Uterus (tissue), 4 donors: ENCODE measurements at places on chromosomes 5 and 9. TPM values are rescaled to one million over a fixed set of nuclear protein-coding genes. Genes with fewer than 3 reads are reported as not detected.
A peak's percentile ranks its signal among the peaks of the same experiment; 100 is the strongest.

DNA sequence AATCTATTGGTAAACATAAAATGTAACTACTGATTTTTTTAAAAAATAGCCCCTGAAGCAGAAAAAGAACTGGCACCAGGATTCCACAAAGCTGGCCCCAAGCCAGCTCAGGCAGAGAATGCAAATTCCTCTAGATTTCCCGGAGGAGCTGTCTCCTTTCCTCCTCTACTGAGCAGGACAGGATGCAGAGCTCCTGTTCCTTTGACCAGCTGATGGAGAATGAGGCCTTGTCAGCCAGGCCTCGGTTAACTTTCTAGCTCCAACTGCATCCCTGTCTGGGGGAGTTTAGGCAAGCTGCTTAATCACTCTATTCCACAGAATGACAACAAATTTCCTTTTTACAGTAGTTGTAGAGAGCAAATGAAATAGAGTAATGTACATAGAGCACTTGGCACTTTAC is 155.5 kb downstream of the GNAQ start:
- DNase-seq: no peak
- H3K27ac ChIP-seq: peak overlapping the region; percentile 29
- no peaks in the 10 kb centered on the region for H3K27me3 ChIP-seq

DNA sequence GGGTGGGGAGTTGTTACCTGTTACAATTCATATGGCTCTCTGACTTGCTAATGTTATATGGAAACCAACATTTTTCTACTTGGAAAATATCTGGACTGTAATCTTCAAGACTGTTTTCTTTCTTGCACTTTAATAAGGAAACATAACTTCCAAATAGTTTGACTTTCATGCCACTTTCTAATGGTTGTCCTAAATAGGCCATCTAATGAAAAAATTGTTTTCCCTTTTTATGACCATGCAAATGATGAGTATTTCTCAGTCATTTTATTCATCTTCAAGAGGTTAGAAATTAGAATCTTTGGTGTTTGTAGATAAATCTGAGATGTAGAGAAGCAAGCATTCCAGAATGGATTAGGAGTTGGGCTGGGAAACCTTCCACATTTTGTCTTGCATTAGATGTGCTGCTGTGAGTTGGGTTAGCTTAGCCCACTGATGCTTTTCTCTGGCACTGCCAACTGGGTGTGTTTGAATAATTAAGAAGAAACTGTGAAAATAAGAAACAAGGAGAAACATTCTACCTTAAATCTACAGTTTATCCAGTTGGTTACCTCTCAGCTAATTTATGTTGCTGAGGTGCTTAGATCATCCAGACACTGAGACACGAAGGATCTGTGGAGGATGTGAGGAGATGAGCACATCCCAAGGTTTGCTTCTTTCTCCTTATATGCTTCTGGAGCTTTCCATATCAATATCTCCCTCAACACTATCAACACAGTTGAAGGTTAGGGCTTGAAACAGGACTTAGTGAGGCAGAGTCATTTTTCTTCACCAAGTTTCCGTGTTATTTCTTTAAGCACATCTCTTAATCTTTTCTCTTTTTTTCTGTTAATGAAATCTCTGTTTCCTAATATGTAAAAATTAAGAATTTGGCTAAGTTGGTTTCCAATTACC is 2.7 kb downstream of the RASGRF2 start:
- no peaks in the 10 kb centered on the region for H3K27me3 ChIP-seq
- no peaks in the 10 kb centered on the region for H3K36me3 ChIP-seq
- no peaks in the 10 kb centered on the region for H3K4me1 ChIP-seq
- DNase-seq: no peak

- no peak overlapping the region for H3K27ac ChIP-seq
- H3K4me1 ChIP-seq: no peaks in the 10 kb centered on the region
- H3K4me3 ChIP-seq: no peak overlapping the region
- DNase-seq: no peak
- H3K27me3 ChIP-seq: no peaks in the 10 kb centered on the region
Measured at GRCh38 chr9:131233556-131233955, 42.8 kb downstream of the FAM78A start.

The ANKH gene
- 35.1 TPM for total RNA-seq

The ANXA6 gene
- total RNA-seq: 131 TPM

DNA sequence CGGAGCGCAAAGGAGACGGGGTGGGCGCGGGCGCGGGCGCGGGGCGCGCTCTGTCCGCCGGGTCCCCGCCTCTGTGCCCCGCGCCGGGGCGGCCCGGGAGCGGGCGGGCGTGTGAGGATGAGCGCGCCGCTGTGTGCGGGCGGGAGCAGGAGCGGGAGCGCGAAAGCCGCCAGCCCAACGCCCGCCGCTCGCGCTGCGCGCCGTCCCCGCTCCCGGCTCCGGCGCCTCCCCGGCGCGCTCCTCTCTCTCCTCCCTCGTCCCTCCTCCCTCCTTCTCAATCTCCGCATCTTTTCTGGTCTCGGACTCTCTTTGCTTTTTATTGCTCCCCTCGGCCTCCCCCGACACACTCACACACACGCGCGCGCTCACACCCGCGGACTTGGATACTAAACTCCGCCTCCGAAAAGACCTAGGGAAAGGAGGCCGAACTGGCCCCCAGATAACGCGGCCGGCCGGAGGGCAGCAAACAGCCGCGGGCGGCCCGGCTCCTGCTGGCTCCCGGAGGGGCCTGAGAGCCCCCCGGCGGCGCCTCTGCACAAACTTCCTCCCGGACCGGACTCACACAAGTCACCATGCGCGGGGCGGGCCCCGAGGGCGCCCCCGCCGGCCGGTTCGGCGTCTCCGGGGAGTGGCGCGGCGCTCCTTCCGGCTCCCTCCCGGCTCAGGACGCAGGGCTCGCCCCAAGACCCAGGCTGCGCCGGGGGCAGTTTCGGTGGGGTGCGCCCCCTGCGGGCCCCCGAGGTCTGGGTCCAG is at the start of gene FIBCD1:
TSS of gene FIBCD1 (minus strand) at position 596 of the 753 bp plus-strand sequence. CDS start 640 bp downstream, outside the sequence.
- H3K36me3 ChIP-seq: no peaks in the 10 kb centered on the region
- H3K4me3 ChIP-seq: no peak within 1 kb of the TSS
- no peak for DNase-seq
- peaks cover 29% of the 10 kb centered on the region for H3K27me3 ChIP-seq
- H3K27ac ChIP-seq: no peak within 1 kb of the TSS

DNA sequence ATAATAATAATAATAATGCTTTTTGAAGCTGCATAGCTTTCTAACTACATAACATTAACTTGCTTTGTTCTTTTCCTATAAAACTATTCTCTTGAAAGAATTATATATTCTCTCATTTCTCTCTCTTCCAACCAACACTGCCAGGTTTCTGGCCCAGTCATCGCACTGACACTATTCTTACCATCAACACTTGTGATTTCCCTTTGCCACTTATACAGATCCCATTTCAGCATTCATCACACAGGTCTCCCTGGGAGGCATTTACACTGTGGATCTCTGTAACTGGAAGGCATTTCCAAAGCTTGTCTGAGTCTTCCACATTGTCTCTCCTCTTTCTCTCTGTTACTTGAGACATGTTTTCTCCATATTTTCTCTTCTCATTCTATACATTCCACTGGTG is 777.8 kb upstream of the ACO1 start:
- no peak overlapping the region for H3K4me3 ChIP-seq
- DNase-seq: no peak
- H3K4me1 ChIP-seq: no peaks in the 10 kb centered on the region

DNA sequence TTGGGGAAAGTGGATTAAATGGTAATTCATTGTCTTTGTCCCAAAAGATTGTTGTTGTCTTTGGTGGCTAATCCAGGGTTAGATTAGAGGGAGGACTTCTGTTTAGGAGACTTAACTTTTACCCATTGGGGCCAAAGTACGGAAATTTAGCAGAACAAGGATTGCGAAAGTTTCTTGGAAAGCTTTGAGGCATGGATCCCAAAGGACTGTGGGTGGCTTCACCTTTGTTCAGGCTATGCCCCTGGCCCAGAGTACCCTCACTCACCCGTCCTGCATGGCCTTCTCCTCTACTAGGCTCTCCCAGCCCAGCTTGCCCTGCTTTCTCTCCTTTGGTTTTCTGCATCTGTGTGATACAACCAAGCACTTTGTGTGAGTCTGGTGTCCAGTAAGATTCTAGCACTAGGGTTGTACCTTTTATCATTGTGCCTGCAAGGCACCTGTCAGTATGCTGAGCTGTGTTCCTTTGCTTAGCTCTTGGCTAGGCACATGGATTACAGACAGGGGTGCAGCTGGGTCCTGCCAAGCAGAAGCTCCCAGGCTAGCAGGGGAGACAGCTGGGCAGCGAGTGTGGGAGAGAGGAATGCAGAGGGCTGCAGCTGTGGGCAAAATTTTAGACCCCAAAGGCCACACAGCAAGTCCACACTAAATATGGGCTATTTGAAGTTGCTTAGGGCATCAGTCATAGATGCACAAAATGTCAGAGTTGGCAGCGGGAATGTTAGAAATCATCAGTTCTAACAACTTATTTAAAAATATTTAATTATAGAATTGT is 3.2 kb downstream of the PPARGC1B start:
- H3K4me1 ChIP-seq: peaks cover 6% of the 10 kb centered on the region
- DNase-seq: no peak
- H3K27ac ChIP-seq: peak overlapping the region; percentile 81
- H3K27me3 ChIP-seq: no peaks in the 10 kb centered on the region
- no peak overlapping the region for H3K4me3 ChIP-seq
- H3K36me3 ChIP-seq: no peaks in the 10 kb centered on the region

- no peak overlapping the region for H3K4me3 ChIP-seq
- DNase-seq: no peak
- no peaks in the 10 kb centered on the region for H3K36me3 ChIP-seq
- no peaks in the 10 kb centered on the region for H3K27me3 ChIP-seq
Measured at GRCh38 chr9:20373263-20373662, 249.0 kb downstream of the MLLT3 start.

DNA sequence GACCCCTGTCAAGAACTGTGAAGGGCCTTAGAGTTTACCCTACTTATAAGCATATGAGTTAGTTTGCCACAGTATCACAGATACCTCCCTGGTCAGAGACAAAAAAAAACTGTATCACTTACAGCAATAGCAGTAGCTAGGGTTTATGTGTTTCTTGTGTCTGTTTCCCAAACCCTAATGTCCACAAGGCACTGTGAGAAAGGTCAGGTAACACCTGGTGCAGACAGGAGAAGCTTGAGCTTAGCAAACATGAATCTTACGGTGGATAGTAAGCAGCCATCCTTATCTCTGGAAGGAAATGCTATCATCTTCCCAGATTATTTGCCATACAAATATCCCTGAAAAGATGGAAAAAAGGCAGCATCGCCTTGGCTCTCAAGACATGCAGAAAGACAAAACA is 208.5 kb upstream of the KCNN2 start:
- H3K27ac ChIP-seq: no peak overlapping the region
- no peaks in the 10 kb centered on the region for H3K27me3 ChIP-seq
- H3K36me3 ChIP-seq: no peaks in the 10 kb centered on the region
- no peak for DNase-seq
- no peaks in the 10 kb centered on the region for H3K4me1 ChIP-seq

DNA sequence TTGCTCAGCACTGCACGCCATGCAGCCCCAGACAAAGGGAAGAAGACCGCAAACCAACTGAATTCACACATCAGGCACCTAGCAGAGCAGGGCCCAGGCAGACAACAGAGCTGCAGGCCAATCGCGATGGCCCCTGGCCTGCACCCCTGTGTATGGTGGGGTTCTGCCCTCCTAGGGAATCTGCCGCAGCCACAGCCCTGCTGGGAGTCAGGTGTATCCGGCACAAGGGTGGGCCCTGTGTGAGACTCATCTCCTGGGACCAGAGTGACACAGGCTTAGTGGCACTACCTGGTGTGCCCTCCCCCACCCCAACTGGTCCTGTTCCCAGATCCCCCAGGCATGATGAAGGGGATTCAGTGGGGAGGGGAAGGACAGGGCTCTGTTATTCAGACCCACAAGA is 122.8 kb downstream of the ATPSCKMT start:
- no peaks in the 10 kb centered on the region for H3K4me1 ChIP-seq
- no peak overlapping the region for H3K27ac ChIP-seq
- H3K36me3 ChIP-seq: no peaks in the 10 kb centered on the region

GRCh38 chr5:43042626-43043399 is 2.7 kb upstream of the ANXA2R start:
- H3K4me3 ChIP-seq: peak overlapping the region; percentile 68
- DNase-seq: peak; percentile 70
- no peaks in the 10 kb centered on the region for H3K4me1 ChIP-seq
- H3K27ac ChIP-seq: peak overlapping the region; percentile 91
- no peaks in the 10 kb centered on the region for H3K27me3 ChIP-seq
- H3K36me3 ChIP-seq: no peaks in the 10 kb centered on the region

DNA sequence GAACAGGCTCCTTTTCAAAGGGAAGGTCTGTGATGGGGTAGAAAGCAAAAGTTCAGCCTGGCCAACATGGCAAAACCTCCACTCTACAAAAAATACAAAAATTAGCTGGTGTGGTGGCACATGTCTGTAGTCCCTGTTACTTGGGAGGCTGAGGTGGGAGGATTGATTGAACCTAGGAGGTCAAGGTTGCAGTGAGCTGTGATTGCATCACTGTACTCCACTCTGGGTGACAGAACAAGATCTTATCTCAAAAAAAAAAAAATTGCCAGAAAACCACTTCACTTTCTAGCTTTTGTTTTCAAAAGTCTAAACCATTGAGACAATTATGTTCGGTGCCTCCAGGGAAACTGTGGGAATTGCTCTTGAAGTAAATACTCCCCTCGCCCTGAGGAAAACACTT is 43.5 kb downstream of the S100Z start:
- DNase-seq: no peak
- no peak overlapping the region for H3K27ac ChIP-seq
- H3K4me1 ChIP-seq: no peaks in the 10 kb centered on the region
- H3K27me3 ChIP-seq: no peaks in the 10 kb centered on the region

- no peaks in the 10 kb centered on the region for H3K27me3 ChIP-seq
- H3K27ac ChIP-seq: no peak overlapping the region
- H3K4me3 ChIP-seq: no peak overlapping the region
- H3K36me3 ChIP-seq: no peaks in the 10 kb centered on the region
Measured at GRCh38 chr5:73718762-73719161, 92.8 kb downstream of the ARHGEF28 start.

- H3K4me3 ChIP-seq: no peak overlapping the region
- H3K36me3 ChIP-seq: no peaks in the 10 kb centered on the region
- H3K27ac ChIP-seq: no peak overlapping the region
Measured at GRCh38 chr5:20648981-20649380, 661.0 kb upstream of the CDH18 start.

GRCh38 chr5:179397516-179397915 is 52.3 kb upstream of the ADAMTS2 start:
- H3K4me1 ChIP-seq: no peaks in the 10 kb centered on the region
- no peak overlapping the region for H3K4me3 ChIP-seq
- H3K27me3 ChIP-seq: no peaks in the 10 kb centered on the region
- no peak for DNase-seq

DNA sequence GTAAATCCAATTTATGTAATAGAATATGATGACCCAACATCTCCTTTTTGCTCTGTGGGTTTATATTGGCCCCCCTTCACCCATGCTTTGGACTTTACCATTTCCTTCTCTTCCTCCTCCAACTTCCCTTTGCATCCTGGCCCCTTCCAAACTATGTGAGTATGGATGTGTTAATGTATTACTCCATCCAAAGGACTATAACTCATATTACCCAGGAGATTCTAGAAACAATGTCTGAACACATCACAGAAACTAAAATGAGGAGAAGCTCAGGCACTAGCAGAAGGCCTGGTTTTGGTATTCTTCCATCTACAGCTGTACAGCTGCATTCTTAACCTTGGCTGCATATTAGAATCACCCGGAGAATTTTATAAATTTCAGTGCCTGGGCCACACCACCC is 110.7 kb downstream of the PDE4D start:
- no peaks in the 10 kb centered on the region for H3K4me1 ChIP-seq
- H3K27ac ChIP-seq: peak overlapping the region; percentile 44
- H3K27me3 ChIP-seq: no peaks in the 10 kb centered on the region
- DNase-seq: no peak

The STKLD1 gene
- total RNA-seq: 1.5 TPM

The SPATA31C1 gene
- 0.21 TPM for total RNA-seq

- no peak overlapping the region for H3K4me3 ChIP-seq
- no peak overlapping the region for H3K27ac ChIP-seq
- no peak for DNase-seq
- H3K4me1 ChIP-seq: no peaks in the 10 kb centered on the region
- no peaks in the 10 kb centered on the region for H3K36me3 ChIP-seq
Measured at GRCh38 chr5:161064297-161064696, 212.3 kb upstream of the ATP10B start.
